ENCODE measurements at places on chromosomes 5 and 9. TPM values are rescaled to one million over a fixed set of nuclear protein-coding genes. Genes with fewer than 3 reads are reported as not detected.
A peak's percentile ranks its signal among the peaks of the same experiment; 100 is the strongest.

Gene CEL
- 2.8 TPM for total RNA-seq

Gene OR2K2
- not detected for total RNA-seq

Gene NME5
- total RNA-seq = not detected

Gene TRIM7
- 1.5 TPM for total RNA-seq

- no peak for DNase-seq
Measured at GRCh38 chr9:130658893-130659698, 5.3 kb upstream of the PRDM12 start.

- DNase-seq = no peak
Measured at GRCh38 chr9:76932265-76932664, 26.4 kb upstream of the PRUNE2 start.

DNA sequence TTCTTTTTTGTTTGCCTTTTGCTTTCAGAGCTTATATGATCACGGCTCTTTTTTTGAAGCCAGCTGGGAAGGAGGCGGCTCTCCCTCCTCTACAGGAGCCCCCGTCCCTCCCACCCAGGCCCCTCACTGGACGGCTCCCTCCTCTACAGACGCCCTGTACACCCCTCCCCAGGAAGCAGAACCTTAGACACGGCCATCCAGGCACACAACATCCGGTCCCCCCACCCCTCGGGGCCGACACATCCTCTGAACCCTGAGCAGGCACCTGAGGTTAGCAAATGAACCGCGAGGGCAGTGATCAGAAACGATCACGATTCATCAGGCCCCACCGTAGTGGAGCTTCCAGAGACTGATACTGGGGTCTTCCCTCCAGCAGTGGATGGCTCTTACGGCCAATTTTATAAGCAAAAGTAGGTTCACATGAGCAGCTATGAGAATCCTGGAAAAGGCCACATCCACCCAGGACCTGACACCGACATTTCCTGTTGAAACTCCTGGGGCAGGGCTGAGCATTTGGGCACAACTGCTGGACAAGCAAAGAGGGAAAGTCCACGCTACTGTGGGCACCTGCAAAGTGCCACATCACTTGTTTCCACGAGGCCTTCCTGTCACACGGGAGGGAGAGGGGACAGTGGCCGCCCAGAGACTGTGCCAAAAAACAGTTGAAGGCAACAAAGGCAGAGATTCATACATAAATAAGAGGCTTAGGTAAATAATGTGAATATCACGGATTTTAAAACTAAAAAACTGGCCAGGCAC, 78.9 kb downstream of the SEMA4D start:
- DNase-seq = peak; percentile 89

GRCh38 chr9:16312962-16313546, 557.4 kb downstream of the BNC2 start:
- no peak for DNase-seq

DNA sequence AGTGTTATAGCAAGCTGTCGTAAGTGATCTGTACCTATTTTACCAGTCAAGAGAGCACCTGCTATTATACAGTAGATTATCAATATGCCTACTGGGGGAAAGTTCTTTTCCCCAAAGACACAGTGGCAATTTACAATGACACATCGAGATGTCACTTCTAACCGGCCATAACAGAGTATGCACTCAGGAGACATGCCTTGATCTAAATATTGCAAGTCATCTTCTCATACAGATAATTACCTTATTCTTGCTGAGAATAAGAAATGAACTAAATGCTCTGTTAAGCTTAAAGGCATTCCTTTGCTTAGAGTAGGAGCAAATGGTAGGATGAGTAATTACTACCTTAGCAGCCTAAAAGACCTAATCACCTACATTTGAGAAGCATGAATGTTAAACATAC, 71.6 kb downstream of the PKD2L2 start:
- DNase-seq = no peak

- DNase-seq = no peak
Measured at GRCh38 chr5:171855265-171855664, 69.6 kb downstream of the SMIM23 start.

DNA sequence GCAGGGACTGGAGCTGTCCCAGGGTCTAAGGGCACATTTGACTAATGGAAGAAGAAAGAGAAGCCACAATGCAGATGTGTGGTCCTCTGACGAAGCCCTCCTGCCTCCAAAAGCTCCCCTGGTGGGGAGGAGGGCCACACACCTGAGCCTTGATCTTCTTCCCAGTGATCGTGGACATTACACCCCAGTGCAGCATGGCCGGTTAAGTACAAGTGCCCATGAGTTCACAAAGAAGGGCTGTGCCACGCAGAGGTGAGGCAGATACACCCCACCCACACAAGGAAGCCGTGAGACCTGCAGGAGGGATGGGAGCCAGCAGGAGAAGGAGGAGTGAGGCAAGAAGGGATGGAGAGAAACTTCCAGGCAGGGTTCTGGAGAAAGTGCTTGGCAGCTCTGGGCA, 199.0 kb upstream of the MVB12B start:
- peak; percentile 7 for DNase-seq

DNA sequence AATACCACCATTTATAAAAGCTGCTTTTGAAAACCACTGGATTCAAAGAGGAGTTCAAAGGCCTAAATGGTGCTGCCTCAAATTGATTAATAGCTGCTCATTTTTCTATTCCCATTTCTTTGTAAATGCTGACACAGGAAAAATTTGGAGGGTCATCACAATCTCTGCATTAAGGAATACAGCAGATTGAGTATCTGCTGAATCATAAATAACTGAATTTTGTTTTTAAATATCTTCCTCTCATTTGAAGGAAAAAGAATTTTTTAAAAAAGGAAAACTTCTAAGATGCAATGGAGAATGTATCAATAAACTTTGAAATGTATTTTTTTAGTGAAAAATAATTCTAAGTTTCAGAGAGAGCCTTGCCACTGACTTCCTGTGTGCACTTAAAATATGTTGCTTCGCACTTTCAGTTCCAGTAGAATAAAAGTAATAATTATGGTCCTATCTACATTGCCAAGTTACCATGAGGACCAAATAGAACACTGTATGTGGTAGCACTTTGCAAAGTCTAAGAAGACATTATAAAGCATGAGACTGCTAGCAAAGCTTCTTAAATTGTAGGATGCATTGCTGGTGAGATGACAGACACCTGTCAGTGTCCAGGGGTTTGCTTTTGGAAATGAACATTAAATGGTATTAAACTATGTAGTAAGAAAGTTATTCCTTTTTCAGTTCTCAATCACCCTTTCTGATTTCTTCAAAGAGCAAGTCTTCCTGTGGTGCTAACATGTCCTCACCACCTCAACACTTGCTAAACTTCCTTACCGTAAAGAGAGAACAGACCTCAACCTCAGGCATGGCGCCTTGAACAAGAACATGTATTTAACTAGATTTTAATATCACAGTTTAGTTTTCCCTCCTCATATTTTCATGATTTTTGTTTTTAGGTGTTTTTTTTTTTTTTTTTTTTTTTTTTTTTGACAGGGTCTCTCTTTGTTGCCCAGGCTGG, 555.1 kb downstream of the EBF1 start:
- DNase-seq = no peak

DNA sequence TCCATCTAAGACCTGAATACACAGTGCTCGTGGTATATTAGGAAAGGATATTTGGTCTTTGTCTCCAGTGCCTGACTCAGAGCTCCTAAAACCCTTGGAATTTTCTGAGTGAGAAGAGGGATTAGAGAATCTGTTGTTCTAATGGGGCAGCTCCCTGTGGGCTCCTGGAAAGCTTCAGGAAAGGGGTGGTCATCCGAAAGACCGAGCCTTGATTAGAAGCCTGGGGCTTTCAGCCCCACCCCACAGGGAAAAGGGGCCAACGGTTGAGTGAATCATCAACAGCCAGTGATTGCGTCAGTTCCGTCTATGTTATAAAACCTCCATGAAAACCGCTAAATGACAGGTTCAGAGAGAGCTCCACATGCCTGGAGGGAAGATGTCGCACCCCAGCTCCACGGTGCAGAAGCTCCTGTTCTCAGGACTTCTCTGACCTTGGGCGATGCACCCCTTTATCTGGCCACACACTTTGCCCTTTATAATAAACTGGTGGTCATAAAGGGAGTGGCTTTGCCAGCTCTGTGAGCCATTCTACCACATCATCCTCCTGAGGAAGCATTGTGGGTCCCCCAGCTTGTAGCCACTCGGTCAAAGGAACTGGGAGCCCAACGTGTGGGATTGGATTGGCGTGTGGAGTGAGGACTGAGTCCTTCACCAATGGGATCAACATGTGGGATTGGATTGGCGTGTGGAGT, 71.0 kb upstream of the ICE1 start:
- DNase-seq = no peak

GRCh38 chr9:115261656-115262081, 143.7 kb upstream of the TNC start:
- no peak for DNase-seq

GRCh38 chr5:40160435-40160834, 519.3 kb upstream of the PTGER4 start:
- DNase-seq = no peak
